ENCODE measurements at places on chromosomes 6 and 20.

DNA sequence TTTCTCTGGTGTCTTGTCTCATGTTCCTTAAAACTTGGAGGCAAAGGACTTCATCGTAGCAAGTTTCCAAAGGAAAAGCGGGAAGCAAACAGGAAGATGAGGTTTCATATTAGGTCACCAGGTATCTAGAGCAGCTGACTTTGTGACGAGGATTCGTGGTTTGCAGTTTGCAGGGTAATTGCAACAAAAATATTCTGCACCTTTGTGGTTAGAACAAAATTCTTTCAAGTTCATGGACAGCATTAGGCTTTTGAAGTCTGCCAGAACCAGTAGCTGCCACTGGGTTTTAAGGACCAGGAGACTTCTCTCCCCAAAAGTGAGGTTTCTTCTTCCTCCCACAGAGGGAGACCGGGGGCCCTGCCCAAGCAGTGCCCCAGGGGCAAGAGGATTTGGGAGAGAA is 63.4 kb downstream of the RPP40 start:
- no peak for DNase-seq

GRCh38 chr6:83868639-83869038 is 9.2 kb downstream of the CYB5R4 start:
- DNase-seq: no peak

GRCh38 chr6:10824819-10825218 is 13.5 kb downstream of the MAK start:
- no peak for DNase-seq

- no peak for DNase-seq
Observed at GRCh38 chr20:61295249-61295648, 43.2 kb downstream of the CDH4 start.

DNA sequence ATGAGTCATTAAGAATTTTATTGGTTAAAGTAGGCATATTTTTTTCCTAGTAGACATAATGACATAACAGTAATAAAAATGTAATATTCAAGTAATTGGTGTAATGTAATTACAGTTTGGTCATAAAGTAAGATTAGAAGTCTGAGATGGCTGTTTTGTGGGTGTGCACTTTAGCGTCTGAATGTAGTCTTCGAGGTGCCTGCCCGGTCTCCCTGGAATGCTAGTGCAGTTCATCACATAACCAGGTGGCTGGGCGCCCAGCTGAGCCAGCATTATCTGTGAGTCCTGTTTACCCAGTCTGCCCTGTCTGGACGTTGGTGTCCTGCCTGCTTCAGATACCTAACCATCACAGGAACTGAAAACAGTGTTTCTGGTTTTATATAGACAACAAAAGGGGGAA is 419.1 kb downstream of the CDC5L start:
- no peak for DNase-seq

- DNase-seq: no peak
Observed at GRCh38 chr20:18421608-18422007, 45.2 kb downstream of the DZANK1 start.

GRCh38 chr20:26167499-26167898 is 470.8 kb upstream of the ZNF337 start:
- no peak for DNase-seq

GRCh38 chr6:97841763-97842162 is 558.7 kb upstream of the MMS22L start:
- no peak for DNase-seq

- no peak for DNase-seq
Observed at GRCh38 chr6:34484391-34484790, 18.5 kb downstream of the PACSIN1 start.

DNA sequence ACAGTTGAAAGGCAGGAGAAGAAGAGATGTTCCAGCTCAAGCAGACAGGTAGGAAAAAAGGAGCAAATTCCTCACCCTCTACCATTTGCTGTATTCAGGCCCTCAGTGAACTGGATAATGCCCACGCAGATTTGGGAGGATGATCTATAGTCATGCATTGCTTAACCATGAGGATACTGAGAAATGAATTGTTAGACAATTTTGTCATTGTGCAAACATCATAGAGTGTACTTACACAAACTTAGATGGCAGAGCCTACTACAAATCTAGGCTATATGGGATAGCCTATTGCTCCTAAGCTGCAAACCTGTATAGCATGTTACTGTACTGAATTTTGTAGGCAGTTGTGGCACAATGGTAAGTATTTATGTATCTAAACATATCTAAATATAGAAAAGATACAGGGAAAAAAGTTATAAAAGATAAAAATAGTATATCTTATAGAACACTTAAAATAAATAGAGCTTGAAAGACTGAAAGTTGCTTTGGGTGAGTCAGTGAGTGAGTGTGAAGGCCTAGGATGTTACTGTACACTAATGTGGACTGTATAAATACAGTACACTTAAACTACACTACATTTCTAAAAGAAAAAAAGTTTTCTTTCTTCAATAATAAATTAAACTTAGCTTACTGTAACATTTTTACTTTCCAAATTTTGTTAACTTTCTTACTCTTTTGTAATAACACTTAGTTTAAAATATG is 672.3 kb downstream of the UTRN start:
- no peak for DNase-seq

- DNase-seq: no peak
Observed at GRCh38 chr6:137095093-137095492, 50.3 kb upstream of the IL20RA start.

- DNase-seq: no peak
Observed at GRCh38 chr6:88651400-88651799, 312.0 kb downstream of the RNGTT start.

GRCh38 chr20:60528141-60528540 is 569.9 kb downstream of the CDH26 start:
- DNase-seq: no peak

DNA sequence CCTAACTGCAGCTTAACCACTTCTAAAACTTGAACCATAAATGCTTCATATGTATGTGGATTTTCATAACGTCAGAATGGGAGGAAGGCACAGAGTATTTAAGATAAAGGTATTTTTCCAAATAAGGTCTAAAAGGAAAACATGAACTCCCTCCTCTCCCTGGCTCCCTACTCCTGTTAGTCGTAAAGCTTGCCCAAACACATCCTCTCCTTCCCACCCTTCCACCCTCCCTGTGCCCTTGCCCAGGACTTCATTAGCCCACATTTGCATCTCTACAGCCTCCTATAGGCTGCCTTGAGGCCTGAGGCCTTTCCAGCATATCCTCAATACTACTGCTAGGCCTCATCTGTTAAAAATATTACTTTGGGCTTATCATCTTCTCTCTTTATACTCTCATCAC is 17.1 kb upstream of the SMIM13 start:
- DNase-seq: no peak

- no peak for DNase-seq
Observed at GRCh38 chr6:32188381-32189068, 1.5 kb downstream of the PBX2 start.

DNA sequence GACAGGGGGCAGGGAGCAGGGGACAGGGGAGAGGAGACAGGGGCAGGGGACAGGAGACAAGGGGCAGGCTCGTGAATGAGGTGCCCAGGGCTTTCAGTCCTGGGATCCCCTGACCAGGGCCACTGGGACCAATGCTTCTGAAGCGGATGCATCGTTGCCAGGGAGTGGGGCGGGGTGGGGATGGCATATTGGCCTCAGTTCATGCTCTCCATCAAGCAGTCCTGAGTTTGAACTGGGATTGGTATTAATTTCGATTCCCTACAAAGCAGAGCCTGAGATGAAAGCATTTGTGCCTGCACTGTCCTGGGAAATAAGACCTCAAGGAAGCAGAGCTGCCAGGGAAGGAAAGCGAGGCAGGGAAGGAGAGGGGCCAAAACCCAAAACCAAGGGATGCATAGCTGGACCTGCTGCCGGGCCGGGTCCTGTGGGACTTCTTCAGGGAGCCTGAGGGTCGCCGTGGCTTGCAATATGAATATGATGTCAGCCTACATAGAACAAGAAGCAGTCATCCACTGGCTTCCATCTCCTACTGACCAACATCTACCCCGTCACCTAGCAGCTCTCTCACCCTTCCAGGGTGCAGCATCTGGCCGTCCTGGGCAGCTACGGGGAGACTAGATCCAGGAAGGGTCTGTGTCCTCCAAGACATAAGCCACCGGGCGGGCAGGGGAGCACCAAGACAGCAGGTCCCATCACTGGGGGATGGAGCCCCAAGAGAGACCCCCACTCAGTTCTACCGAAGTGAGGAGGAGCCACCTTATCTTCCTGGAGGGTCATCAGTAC is 233.3 kb downstream of the SYNDIG1 start:
- no peak for DNase-seq

GRCh38 chr6:137931849-137932465 is 64.9 kb downstream of the TNFAIP3 start:
- no peak for DNase-seq

DNA sequence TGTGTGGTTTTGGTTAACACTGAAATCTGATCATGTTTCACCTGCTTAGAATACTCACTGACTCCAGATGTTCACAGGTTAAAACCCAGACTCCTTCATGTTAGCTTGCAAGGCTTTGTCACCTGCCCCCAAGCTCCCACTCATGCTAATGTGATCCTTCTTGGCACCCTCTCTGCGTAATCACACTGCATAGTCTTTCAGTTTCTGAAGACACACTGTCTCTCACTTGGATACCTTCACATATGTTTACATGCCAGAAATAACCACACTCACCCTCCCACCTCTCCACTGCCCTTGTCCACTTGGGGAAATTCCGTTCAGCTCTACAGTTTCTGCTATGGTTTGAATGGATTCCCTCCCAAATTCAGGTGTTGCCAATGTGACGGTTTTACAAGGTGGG is 234.7 kb upstream of the SASH1 start:
- no peak for DNase-seq

GRCh38 chr20:18728165-18728869 is 85.3 kb upstream of the SCP2D1 start:
- DNase-seq: no peak

DNA sequence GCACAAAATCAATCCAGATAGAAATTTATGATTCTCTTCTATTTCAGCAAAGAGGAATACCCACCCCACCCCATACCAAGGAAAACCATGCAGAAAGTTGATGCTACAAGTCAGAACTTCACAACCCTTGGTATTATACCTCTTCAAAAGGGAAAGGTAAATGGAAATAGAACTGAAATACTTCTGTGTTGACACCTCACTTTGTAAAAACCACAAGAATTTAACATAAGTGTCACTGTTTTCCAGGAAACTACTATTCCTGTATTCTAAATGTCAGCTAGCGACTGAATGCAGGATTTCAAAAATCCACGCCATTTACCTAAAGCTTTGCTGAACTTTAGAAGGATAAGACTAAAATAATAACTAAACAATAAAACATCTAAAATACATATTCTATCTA is 3.6 kb downstream of the CPNE1 start:
- no peak for DNase-seq

DNA sequence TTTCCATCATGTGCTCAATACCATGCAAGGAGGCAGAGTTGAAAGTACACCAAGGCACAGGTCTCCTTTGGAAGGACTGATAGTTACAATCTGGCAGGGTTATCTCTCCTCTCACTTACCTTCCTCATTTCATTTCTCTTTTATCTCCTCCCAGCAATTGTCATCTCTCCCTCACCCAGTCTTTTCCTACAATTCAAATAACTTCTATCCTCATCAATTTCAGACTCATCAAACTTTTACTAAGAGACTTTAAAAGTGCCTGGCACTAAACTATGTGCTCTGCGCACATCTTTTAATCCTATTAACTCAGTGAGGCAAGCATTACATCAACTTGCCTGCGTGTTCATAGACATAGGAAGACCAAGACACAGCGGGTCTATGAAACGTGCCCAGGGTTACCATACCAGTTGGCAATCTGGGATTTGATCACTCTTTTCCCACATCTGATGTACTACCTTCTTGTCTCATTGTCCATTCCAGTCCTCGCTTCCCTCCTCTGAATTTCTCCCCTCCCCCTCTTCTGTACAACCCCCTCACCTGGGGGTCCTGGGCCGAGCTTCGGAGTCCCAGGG is 1.2 kb downstream of the VARS1 start:
- no peak for DNase-seq

- DNase-seq: no peak
Observed at GRCh38 chr20:2379511-2380229, 1.0 kb upstream of the TGM6 start.

GRCh38 chr6:54541541-54541940 is 233.3 kb downstream of the TINAG start:
- DNase-seq: no peak

Data from stimulated activated CD4-positive, alpha-beta T cell treated with anti-CD3 and anti-CD28 coated beads, Interleukin-15, amount 100 ng/mL, for 1 hour (primary cell).